ENCODE measurements at places on chromosomes 12 and 14.

GRCh38 chr14:92951912-92952471, 29.0 kb downstream of the CHGA start:
- H3K4me3 ChIP-seq, result no peak overlapping the region
- no peaks in the 10 kb centered on the region for H3K4me1 ChIP-seq
- H3K36me3 ChIP-seq, result peaks cover 9% of the 10 kb centered on the region
- H3K27me3 ChIP-seq, result no peaks in the 10 kb centered on the region
- peak; percentile 93 for DNase-seq

DNA sequence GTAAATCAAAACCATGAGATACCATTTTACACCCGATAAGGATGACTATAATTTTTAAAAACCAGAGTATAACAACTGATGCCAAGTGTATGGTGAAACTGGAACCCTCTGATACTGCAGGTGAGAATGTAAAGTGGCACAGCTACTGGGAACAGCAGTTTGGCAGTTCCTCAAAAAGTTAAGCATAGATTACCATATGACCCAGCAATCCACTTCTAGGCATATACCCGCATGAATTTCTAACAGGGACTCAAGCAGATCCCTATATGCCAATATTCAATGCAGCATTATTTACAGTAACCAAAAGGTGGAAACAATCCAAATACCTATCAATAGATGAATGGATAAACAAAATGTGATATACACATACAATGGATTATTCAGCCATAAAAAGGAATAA, 57.4 kb downstream of the BAZ1A start:
- H3K27me3 ChIP-seq, result no peaks in the 10 kb centered on the region
- H3K36me3 ChIP-seq, result peaks cover 41% of the 10 kb centered on the region
- no peak overlapping the region for H3K4me3 ChIP-seq
- no peaks in the 10 kb centered on the region for H3K4me1 ChIP-seq

DNA sequence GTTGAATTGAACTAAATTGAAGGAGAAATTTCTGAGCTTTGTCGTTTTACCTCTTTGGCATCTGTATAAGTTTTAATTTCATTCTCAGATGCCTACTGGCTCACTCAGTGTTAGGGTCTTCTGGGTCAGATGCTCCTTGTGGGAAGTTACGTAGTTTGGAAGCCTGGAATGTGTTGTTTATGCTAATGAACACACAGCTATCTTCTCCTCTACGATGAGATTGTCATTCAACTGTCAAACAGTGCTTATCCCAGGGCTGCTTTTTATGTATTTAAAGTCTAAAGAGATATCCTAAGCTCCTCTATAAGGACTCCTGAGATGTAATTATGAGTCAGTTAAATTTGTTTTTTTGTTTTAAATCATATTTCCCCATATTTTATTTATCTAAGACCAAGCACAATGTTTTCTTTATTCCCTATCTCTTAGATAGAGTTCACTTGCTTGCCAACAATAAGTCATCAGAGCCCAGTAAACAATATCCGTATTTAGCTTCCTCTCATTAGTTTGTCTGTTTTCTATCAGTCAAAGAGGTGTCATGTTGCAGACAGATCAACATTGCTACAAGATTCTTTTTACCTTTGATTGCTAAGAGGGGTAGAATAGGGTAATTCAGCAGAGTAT, 368.0 kb upstream of the PDE3A start:
- H3K27ac ChIP-seq, result no peak overlapping the region
- DNase-seq, result peak; percentile 38
- no peaks in the 10 kb centered on the region for H3K36me3 ChIP-seq
- H3K27me3 ChIP-seq, result no peaks in the 10 kb centered on the region
- H3K4me1 ChIP-seq, result peaks cover 3% of the 10 kb centered on the region

GRCh38 chr12:99611117-99611516, 36.4 kb upstream of the GARIN6 start:
- H3K27ac ChIP-seq, result no peak overlapping the region
- no peak overlapping the region for H3K4me3 ChIP-seq
- H3K36me3 ChIP-seq, result no peaks in the 10 kb centered on the region
- no peaks in the 10 kb centered on the region for H3K4me1 ChIP-seq

DNA sequence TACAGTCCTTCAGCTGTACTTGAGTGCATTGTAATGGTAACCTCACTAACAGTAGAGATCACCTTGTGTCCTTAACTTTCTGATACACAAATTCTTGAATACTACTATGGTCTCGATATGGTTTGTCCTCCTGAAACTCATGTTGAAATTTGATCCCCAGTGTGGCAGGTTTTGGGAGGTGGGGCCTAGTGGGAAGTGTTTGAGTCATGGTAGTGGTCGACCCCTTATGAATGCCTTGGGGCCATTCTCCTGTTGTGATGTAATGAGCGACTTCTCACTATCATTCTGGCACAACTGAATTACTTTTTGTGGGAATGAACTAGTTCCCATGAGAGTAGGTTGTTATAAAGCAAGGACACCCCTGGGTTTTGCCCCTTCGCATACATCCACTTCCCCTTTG, 52.3 kb downstream of the IPO8 start:
- H3K27me3 ChIP-seq, result no peaks in the 10 kb centered on the region
- no peak for DNase-seq
- peaks cover 8% of the 10 kb centered on the region for H3K36me3 ChIP-seq
- H3K4me1 ChIP-seq, result no peaks in the 10 kb centered on the region
- H3K4me3 ChIP-seq, result no peak overlapping the region

DNA sequence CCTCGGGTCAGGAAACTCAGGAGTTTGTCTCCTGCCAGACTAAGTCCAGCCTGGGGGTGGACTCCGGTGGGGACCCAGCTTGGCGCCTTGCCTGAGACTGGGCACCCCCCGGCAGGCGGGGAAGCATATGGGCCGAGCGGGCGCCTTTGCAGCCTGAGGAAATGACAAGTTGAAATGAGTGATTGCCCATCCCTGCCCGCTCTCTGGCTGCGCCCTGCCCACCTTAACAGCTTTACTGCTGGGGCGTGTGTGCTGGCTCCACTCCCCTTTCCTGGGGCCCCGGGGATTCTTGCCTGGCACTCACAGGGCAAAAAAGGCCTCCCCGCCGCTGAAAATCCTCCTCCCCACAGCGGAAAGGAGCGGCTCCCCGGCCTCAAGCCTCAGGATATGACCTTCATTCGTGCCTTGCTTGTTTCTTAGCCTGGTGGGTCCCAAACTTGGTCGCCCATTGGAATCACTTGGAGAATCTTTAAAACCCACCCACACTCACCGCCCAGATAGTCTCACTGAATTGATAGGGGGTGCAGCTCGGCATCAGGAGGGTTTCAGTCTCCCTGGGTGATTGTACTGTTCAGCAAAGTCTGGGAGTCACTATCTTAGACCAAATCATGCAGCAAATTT, 1.5 kb downstream of the RFLNA start:
- no peak overlapping the region for H3K27ac ChIP-seq
- H3K4me1 ChIP-seq, result peaks cover 6% of the 10 kb centered on the region
- H3K4me3 ChIP-seq, result peak overlapping the region; percentile 35
- DNase-seq, result no peak
- peaks cover 28% of the 10 kb centered on the region for H3K27me3 ChIP-seq

DNA sequence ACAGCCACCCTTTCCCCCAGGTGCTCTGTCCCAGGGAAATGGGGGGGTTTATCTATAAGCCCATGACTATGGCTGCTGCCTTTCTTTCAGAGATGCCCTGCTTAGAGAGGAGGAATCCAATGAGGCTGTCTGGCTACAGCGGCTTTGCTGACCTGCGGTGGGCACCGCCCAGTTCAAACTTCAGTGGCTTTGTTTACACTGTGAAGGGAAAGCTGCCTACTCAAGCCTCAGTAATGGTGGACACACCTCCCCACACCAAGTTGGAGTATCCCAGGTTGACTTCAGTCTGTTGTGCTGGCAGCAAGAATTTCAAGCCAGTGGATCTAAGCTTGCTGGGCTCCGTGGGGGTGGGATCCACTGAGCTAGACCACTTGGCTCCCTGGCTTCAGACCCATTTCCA, 869.2 kb downstream of the SLC6A15 start:
- no peak for DNase-seq
- H3K4me3 ChIP-seq, result no peak overlapping the region
- no peaks in the 10 kb centered on the region for H3K4me1 ChIP-seq
- no peak overlapping the region for H3K27ac ChIP-seq

DNA sequence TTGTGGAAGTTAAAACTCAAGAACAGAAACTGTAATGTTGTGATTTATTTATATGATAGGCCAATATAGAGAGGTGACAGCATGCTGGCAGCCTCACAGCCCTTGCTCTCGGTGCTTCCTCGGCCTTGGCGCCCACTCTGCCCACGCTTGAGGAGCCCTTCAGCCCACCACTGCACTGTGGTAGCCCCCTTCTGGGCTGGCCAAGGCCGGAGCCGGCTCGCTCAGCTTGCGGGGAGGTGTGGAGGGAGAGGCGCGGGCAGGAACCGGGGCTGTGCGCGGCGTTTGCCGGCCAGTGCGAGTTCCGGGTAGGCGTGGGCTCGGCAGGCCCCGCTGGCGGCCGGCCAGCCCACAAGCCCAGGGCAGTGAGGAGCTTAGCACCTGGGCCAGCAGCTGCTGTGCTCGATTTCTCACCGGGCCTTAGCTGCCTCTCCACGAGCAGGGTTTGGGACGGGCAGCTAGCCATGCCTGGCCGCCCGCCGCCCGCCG, 65.8 kb upstream of the SLC8A3 start:
- DNase-seq, result peak; percentile 83
- H3K4me1 ChIP-seq, result peaks cover 4% of the 10 kb centered on the region
- no peaks in the 10 kb centered on the region for H3K27me3 ChIP-seq
- no peak overlapping the region for H3K27ac ChIP-seq

GRCh38 chr14:43215524-43215923, 1291.6 kb downstream of the FSCB start:
- no peaks in the 10 kb centered on the region for H3K4me1 ChIP-seq
- no peak overlapping the region for H3K27ac ChIP-seq
- H3K4me3 ChIP-seq, result no peak overlapping the region
- no peaks in the 10 kb centered on the region for H3K36me3 ChIP-seq
- no peak for DNase-seq

DNA sequence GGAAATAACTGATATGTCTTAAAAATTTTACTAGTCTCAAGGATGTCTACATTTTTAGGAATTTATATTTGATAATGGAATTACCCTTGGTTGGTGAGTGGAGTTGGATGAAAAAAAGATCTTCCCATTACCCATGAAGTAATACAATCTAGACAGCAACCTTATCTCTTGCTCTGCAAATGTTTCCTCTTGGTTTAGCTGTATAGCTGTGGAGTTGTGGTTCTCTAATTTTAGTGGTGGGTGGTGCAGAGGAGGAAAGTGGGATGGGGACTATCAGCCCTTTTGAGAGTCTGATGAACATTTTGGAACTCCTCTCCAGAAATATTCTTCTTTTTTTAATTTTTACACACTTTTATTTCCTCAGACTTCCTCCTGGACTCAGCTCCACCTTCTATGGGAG, 17.1 kb downstream of the SPX start:
- no peak for DNase-seq
- H3K4me3 ChIP-seq, result no peak overlapping the region
- no peaks in the 10 kb centered on the region for H3K4me1 ChIP-seq
- H3K27ac ChIP-seq, result no peak overlapping the region

GRCh38 chr14:55458800-55459515, 18.5 kb upstream of the TBPL2 start:
- H3K27me3 ChIP-seq, result no peaks in the 10 kb centered on the region
- no peak overlapping the region for H3K4me3 ChIP-seq
- peaks cover 6% of the 10 kb centered on the region for H3K4me1 ChIP-seq
- DNase-seq, result no peak
- H3K27ac ChIP-seq, result no peak overlapping the region

- H3K27ac ChIP-seq, result no peak overlapping the region
- no peak overlapping the region for H3K4me3 ChIP-seq
- H3K4me1 ChIP-seq, result no peaks in the 10 kb centered on the region
Observed at GRCh38 chr12:100221523-100221922, 20.9 kb downstream of the ACTR6 start.

DNA sequence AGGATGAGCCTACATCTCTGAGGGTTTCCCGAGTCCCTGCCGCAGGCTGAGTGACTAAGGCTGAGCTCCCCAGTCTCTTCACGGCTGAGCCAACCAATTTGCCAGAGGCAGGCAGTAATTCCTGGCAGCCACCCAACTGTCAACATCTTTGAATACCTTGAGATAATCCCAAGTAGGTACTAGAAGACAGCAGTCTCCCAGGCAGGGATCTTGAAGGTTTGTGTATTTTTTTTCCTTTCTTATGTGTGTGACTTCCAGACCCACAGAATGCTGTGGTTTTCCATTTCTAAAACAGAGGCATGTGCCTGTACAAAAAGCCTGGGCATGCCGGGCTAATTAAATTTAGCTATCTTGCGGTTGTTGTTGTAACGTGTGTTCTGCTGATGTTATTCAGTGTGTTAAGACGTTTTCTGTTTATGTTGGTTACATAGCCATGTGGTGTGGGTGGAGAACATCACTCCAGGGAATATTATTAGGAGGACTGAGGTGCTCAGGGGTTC, 155.5 kb downstream of the ANO2 start:
- no peaks in the 10 kb centered on the region for H3K36me3 ChIP-seq
- no peak overlapping the region for H3K27ac ChIP-seq
- DNase-seq, result peak; percentile 41
- no peak overlapping the region for H3K4me3 ChIP-seq

GRCh38 chr12:113857371-113857770, 108.8 kb downstream of the RBM19 start:
- H3K36me3 ChIP-seq, result no peaks in the 10 kb centered on the region
- DNase-seq, result no peak
- no peaks in the 10 kb centered on the region for H3K27me3 ChIP-seq
- peaks cover 31% of the 10 kb centered on the region for H3K4me1 ChIP-seq
- H3K4me3 ChIP-seq, result no peak overlapping the region

DNA sequence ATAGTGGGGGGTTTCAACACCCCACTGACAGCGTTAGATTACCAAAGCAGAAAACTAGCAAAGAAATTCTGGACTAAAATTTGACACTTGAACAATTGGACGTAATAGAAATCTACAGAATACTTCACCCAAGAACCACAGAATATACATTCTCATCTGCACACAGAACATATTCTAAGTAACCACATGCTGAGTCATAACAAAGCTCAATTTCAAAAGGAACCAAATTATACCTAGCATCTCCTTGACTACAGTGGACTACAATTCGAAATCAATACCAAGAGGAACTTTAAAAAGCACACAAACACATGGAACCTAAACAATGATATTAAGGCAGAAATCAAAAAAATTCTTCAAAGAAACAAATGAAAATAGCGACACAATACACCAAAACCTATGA, 871.6 kb upstream of the MDGA2 start:
- DNase-seq, result no peak
- no peak overlapping the region for H3K27ac ChIP-seq
- H3K4me3 ChIP-seq, result no peak overlapping the region
- H3K4me1 ChIP-seq, result no peaks in the 10 kb centered on the region
- H3K27me3 ChIP-seq, result no peaks in the 10 kb centered on the region

Data from endodermal cell (in vitro differentiated cells).